ENCODE measurements at places on chromosomes 2 and 18.

GRCh38 chr2:128037649-128038048, 9.8 kb upstream of the SAP130 start:
- no peak for DNase-seq

DNA sequence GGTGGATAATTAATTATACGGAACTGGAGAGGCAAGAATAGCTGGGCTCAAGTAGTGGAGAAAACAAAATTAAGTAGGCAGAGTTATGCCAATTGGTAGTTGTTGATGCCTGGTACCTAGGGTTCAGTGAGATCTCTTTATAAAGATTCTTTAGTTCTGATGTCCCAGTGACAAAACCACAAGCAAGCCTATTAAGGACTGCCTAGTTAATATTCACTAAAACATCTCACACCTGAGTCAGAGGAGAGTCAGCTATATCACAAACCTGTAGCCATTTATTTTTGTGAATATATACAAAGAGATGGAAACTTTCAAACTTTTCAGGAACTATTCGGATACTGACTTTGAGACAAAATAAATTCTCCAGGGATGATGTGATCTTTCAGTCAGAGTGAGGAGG, 213.9 kb upstream of the CYP26B1 start:
- DNase-seq, result no peak

- no peak for DNase-seq
Observed at GRCh38 chr2:39673018-39673417, 7.3 kb downstream of the TMEM178A start.

GRCh38 chr2:121689356-121689755, 40.1 kb upstream of the CLASP1 start:
- DNase-seq, result no peak

GRCh38 chr2:230541934-230542380, 126.0 kb downstream of the SP100 start:
- peak; percentile 47 for DNase-seq

DNA sequence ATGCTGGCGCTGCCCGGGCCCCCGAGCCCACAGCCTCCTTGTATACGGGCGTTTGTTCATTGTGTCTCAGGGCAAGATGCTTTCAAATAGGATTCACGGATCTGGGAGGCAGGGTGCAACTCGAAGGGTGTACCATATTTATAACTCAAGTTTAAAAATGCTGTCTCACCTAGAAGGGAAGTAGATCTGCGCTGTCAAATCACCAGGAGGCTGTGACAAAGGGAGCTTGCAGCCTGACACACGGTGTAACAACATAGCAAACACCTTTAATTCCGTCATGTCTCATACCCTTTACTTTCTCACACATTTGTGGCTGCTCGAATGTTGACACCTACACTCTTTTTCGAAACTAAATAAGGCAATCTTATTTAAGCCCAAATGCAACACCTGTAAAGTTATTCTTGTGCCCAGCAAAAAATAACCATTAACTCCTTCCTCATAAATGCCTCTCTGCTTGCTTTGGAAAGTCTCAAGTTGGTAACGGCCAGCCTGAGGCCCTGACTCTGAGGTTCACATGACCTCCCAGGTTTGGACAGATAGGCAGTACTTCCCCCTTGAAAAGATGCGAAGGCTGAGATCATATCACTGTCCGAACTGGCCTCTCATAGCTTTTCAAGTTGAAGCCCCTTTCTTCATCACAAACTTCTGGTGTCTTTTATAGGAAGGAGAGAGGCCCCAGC, 11.6 kb downstream of the ZEB2 start:
- no peak for DNase-seq

DNA sequence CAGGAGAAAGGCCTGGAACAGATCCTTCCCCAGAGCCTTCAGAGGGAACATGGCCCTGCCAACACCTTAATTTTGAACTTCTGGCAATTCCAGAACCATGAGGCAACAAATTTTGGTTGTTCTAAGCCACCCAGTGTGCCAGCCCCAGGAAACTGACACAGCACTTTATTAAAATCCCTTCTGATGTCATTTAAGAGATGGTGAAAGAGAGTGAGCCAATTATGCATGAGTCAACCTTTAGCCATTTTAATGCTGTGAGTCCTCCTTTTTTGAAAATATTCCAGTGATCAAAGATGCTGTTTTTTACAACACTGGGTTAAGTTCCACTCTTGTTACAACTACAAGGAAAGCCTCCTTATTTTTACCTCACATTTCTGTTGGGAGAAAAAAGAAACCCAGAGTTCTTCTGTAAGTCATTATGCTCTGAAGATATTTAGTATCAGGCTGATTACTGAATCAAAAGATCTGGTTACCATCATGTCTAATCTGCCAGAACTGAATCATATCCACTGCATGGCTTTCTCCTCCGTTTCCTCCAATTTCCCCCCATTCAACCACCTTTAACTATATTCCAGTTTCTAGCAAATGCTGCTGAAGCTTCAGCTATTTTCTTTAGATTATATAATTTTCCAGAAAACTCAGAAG, 235.4 kb downstream of the TXNL1 start:
- no peak for DNase-seq

- no peak for DNase-seq
Observed at GRCh38 chr2:235511187-235511661, 17.4 kb downstream of the AGAP1 start.

DNA sequence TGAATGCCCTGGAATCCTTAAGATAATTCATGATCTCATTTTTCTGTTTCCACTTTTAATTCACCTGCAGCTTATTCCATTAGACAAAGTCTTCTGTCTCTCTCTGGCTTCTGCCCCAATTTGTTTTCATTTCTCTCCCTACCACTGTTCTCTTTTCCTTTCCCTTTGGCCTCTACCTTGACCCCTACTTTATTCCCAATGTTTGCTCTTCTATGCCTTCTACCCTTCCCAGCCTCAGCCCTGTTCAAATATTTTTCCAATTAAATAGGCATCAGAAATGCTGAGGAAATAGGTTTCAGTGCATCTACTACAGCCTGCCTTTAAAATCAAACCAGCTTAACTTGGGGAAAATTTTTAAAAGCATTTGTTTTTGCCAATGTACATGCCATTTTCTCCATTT, 443.7 kb upstream of the CWC22 start:
- DNase-seq, result no peak

DNA sequence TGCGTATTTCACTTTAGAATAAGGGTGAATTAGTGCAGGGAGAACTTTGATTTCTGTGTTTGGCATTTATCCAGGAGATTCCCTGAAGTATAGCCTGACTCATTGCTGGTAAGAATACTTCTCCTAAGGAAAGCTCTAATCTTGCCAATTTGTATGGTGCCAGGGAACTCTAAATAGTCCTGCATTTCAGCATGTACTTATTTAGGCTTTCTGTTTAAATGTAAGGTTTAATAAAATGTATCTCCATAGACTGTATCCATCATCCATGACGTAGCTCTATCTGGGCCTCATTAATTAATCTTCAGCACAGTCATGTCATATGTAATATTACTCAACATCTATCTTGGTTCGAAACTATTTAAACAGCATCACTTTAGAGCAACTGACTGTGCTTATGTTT, 127.7 kb downstream of the DOK6 start:
- no peak for DNase-seq

DNA sequence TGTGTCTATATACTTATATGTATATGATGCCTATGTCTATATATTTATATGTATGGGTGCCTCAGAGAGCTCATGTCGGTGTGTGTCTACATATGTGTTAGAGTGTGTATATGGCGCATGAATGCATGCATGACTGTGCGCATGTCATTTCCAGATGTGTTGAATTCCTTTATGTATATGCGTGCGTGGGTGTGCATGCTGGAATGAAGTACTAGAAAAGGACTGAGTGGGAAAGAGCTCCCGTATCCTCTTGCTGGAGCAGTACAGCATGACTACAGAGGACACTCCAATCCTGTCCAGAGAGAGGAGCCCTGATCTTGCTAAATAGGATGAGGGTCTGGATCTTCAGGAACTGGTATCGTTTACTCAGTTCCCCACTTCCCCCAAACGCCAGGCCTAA, 56.8 kb upstream of the LRPPRC start:
- no peak for DNase-seq

DNA sequence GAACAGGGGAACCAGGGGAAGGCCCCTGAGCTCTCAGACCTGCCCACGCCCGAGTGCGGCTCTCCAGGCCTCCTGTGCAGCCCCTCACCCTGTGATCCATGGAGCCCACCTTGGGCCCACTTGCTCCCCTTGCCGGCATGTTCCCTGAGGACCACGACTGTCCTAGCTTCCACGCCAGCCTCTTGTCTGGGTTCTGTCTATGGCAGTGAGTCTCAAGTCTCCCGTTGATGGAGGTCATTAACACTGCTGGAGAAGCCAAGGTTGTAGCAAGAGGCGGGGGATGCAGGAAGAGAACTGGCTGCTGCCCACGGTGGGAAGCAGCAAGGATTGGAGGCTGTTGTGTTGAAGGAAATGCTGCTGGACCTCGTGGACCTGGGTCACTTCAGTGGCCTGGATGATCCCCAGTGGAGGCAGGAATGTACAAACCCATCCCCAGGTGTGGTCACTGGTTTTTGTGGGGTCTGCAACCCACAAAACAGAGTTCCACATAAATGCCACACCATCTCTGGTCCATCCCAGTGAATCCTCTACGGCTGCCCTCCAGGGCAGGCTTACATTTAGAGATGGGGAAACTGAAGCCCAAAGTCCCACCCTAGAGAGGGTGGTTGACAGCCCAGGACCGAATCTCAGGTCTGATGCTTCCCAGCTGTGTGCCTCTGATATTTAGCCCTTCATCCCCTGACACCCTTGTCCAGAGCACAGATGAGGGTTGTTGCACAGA, 150.3 kb downstream of the NDUFA10 start:
- no peak for DNase-seq

GRCh38 chr2:236690726-236691125, 121.1 kb downstream of the ACKR3 start:
- no peak for DNase-seq

DNA sequence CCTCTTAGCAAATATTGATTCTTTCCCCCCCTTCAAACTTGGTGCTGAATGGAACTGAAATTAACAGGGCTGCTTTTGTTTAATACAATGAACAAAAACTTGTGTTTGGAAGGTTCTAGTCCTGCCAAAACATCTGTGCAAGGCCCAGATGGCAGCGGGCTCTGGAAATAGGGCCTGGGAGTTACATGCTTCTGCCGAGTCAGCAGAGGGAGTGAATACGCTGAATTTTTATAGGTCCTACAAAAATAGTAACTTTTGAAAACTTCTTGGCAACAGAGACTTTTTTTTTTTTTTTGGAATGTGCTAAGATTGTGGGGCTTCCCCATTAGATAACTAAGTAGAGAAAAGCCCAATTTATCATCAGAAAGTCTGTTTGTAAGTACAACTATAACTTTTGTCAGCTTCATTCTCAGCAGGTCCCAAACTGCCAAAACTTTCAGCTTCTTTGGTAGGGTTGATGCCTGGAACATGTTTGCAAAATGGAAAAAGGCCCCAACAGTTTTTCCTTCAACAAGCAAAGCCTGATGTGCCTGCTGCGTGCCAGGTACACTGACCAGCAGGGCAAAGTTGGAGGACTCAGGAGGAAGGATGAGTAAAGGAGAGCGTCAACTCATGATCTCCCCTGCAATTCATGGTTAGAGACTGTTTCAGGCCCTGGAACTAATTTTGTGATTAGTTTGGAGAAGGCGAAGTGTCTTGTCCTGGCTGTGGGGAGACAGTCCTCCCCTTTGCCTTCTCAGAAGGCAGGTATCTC, 45.1 kb upstream of the HDAC4 start:
- no peak for DNase-seq

GRCh38 chr18:7548221-7548620, 18.9 kb upstream of the PTPRM start:
- no peak for DNase-seq

DNA sequence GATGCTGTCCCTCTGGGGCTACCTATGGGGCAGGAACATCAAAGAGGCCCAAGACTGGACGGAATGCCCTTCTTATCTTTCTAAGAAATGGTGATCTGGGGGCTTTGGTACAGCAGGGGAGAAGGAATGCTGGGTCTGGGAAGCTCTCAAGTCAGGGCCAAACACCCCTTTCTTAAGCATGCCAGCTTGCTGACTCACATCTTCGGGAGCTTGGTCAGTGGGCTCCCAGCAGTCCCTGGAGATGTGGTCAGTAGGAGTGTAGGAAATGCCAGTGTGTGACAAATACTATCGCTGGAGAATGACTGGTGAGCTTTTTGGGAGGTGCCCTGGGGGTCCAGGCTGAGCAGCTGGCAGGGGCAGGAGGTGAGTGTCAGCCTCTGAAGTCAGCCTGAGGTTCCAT, 105.0 kb upstream of the CDC42EP3 start:
- DNase-seq, result no peak

DNA sequence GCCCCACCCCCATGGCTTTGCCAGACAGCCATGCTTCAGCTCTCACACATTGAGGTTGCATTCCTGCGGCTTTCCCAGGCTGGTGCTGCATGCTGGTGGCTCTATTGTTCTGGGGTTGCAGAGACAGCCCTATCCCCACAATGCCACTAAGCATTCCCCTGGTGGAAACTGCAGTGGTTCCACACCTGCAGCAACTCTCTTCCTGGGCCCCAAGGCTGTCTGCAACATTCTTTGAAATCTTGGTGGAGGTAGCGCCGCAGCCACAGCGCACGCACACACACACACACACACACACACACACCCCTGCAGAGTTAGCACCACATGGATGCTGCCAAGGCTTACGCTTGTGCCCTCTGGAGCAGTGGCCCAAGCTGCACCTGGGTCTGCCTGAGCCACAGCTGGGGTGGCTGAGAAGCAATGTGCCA, 21.4 kb downstream of the SFXN5 start:
- no peak for DNase-seq

DNA sequence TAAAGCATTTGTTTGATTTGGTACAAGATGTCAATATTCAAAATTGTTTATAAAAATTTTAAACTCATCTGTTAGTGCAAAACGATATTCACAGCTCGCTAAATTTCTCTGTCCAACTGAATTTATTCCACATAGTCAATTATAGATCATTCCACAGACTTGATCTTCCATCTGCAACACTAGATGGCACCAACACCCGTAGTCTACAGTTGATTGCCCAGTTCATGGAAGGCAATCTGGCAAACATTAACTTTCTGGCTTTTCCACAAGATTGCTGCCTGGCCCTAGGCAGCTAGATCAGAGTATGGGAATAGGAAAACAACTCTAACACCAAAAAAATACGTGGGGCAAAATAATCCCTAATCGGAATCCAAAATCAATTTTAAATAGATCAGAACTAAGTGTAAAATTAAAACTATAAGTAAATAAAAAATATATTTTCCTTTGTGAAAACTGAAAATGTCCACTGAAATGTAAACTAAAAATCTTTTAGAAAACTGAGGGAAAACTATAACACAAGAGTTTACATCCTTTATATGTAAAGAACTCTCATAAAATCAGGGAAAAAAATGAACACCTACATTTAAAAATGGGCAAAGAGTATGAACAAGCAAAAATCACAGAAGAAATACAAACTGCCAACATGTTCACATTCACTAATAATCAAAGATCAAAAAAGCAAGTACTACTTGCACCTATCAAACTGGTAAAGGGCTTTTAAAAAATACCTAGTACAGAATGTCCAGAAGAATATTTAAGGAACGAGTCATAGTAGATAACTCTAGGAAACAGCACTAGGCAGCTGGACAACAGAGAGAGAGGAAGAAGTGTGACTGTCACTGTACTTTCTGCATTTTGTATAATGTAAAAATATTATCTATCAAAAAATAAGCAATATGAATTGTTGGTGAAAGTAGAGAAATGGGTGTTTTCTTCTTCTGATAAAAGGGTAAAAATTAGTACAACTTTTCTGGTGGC, 35.0 kb downstream of the RTN4 start:
- DNase-seq, result peak; percentile 17

Measured in T-helper 1 cell (primary cell).